ENCODE measurements at places on chromosomes 5 and 9.
A peak's percentile ranks its signal among the peaks of the same experiment; 100 is the strongest.

GRCh38 chr9:112061152-112061740 is 113.9 kb downstream of the SUSD1 start:
- no peak for DNase-seq

DNA sequence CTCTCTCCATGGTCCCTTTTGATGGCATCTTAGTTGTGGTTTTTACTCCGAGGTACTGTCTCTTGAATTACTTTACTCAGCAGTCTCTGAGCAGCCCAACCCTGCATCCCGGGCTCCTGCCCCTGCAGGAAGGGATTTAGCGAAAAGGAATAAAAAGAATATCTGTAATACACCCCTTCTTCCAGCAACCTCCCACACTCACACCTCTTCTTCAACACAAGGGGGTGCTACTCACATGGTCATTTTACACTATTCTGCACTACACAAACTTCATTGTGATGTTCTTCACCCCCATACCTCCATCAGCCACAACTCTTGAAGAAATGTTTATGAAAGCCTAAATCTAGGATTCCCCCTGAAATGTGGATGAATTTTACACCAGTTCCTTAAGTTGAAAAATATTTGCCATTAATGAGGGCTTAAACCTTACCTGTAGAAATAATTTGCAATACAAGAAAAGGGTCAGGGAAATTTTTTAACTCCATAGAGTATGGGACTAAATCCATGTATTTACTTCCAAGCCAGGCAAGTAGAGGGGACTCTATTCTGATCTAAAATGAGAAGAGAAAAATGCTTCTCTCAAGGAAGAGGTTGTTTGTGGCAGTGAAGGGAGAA is 26.0 kb downstream of the TPD52L3 start:
- peak; percentile 35 for DNase-seq

DNA sequence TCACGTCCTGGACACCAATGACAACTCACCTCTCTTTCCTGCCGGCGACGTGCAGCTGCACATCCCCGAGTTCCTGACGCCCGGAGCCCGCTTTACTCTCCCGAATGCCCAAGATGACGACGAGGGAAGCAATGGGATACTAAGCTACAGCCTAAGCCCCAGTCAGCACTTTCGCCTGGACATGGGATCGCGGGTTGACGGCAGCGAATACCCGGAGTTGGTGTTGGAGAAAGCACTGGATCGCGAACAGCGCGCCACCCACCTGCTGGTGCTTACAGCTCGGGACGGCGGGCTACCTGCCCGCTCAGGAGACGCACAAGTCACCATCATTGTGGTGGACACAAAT is 1.1 kb downstream of the PCDHAC1 start:
- DNase-seq = no peak

- no peak for DNase-seq
Measured at GRCh38 chr9:18002718-18003438, 424.0 kb downstream of the SH3GL2 start.

DNA sequence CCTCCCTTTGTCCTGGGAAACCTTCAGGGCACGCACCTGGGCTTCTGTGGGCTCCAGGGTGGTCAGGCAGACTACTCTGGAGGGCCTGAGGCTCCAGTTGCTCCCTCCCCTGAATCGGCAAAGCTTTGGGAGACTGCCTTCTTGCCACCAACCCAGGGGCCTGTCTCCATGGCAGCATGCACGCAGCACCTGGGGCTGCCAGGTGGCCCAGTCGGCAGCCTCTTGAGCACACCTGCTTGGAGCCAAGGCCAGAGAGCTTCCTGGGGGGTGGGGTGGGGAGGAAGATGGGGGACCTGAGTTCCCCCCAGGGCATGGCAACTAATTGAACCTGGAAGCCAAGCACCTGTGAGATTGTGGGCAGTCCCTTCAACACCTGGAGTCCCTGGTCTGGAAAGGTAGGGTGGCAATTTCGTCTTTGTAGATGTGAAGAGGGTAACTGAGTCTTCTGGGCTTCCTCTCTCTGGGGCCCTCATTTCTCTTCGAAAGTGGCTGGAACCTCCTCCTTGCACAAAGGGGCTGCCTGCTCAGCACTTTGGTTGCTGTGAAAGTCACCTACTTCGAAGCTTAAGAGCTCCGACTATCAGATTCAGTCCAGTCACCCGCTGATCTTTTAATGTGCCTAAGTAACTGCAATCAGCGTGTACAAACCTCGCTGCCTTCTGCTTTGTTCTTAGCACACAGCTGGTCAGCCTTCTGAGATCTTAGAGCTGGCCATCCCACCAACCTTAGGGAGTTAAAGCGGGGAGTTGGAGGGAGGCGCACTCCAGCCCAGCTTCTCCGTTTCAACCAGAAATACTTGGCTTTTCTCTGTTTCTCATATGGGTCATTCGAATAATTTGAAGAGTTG is 4.0 kb downstream of the RNF183 start:
- no peak for DNase-seq

DNA sequence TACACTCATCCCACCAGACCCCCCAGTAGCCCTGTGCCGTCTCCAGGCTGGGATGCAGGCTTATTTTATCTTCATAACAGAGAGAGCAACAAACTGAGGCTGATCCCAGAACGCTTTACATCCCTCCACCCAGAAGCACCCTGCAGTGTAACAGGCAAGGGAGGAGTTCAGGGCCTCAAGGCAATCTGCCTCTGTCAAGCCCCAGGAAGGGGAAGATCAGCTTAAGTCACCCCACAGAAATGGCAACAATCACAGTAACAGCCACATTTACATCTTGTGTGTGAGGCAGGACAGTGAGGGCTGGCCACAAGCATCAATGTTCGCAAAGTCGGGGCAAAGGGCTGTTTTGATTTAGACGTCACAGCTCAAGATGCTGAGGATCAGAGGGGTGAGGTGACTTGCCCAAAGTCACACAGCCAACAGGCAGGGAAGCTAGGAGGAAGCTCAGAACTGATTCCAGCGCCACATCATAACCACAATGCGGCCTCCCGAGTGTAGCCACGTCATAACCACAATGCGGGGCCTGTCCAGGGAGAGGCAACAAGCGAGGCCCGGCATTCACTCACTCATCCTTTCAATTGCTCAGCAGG is 14.4 kb downstream of the STK10 start:
- no peak for DNase-seq

DNA sequence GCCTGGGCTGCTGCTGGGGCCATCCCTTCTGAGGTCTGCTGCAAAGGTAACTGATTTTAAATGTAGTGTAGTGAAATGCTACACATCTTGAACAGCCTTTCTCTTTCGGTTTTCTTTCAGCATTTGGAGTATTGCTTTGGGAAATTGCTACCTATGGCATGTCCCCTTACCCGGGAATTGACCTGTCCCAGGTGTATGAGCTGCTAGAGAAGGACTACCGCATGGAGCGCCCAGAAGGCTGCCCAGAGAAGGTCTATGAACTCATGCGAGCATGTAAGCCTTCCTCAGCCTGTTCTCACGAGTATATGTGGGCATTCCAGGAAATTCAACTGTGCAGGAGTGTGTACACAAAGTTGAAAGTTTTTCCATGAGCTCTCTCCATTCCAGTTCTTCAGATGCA is 18.3 kb downstream of the QRFP start:
- DNase-seq = no peak

- DNase-seq = no peak
Measured at GRCh38 chr5:34552686-34553085, 103.4 kb upstream of the RAI14 start.

GRCh38 chr5:78768781-78769380 is 120.3 kb upstream of the LHFPL2 start:
- DNase-seq = no peak

- no peak for DNase-seq
Measured at GRCh38 chr5:57448287-57448686, 34.3 kb downstream of the ACTBL2 start.

DNA sequence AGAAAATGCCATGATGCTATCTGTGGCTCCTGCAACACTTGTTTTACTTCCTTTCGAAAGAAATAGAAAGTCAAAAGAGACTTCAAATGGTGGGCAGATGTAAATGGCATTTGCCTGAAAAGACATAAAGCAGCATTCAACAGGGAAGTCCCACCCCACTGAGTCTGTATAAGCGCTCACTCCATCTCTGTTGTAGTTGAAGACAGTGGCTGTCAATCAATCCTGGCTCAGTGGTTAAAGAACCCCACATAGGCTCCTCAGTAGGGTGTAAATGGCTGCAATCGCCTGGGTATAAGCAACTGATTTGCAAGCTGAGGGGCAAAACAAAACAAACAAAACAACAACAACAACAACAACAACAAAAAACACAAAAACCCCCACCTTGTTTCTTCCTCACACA is 158.7 kb downstream of the EFNA5 start:
- DNase-seq = no peak

GRCh38 chr5:143893638-143894037 is 81.7 kb downstream of the HMHB1 start:
- no peak for DNase-seq

GRCh38 chr9:132348676-132349075 is 6.1 kb downstream of the SETX start:
- DNase-seq = no peak

DNA sequence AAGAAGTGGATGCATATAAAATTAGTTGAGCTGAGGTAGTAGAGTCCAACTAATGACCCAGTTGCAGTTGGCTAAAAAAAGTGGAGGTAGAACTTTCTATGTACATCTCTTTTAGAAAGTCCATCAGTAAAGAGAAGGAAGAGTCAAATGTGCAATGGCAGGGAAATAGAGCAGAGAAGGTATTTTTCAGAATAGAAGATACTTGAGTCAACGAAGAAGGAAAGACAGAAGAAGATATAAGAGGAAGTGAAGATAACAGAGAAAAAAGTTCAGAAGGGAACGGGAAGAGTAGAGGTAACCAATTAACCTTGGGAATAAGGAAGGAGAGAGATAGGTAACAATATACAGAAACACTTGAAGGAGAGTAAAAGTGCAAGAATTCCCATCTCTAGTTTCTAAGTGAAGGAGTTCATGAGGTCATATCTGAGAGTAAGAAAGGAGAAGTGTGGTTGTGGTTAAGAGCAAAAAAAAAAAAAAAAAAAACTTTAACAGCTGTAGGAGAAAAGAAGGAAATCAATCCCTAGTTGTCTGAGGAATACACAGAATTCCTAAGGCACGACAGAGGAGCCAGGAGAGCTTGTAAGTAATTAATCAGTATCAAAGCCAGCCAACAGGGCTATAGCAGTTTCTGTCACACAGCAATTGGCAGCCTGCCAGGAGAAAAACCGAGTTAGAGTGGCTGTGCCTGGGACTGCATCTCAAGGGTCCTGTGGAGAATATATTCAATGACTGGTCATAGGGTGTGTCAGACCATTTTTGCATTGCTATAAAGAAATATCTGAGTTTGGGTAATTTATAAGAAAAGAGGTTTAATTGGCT is 61.0 kb downstream of the ARL15 start:
- no peak for DNase-seq

DNA sequence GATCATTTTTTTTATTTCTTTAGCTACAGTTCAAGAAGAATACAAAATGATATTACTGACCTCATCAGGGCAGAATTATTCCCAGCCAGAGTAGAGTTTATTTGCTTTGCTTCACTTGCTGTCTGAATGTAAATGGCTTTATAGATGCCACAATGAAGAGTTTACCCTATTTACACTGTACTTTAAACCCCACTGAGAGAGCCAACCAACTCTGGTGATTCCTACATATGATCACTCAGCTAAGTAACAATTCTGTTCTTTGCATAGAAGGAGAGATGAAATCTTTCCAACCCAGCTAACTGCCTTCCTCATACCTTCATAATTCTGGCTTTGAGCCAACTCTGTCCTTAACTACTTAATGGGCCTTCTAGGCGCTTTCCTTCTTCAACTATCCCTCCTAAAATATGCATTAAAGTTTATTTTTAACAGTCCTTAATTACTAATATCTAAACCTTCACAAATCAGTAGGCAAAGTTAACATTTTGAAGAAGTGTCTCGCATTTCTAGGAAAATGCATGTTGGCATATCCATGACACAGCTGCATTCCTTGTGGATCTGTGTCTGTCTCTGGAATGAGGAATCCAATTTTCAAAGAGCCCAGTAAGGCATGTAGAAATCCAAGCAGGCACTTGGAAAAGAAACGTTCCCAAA is 284.8 kb upstream of the GRAMD2B start:
- peak; percentile 82 for DNase-seq

Data from NCI-H526 treated with DMSO at 0.1 percent for 48 hours (cell line).